COR-L47 (cell line): ENCODE measurements at places on chromosomes 3 and 15.

DNA sequence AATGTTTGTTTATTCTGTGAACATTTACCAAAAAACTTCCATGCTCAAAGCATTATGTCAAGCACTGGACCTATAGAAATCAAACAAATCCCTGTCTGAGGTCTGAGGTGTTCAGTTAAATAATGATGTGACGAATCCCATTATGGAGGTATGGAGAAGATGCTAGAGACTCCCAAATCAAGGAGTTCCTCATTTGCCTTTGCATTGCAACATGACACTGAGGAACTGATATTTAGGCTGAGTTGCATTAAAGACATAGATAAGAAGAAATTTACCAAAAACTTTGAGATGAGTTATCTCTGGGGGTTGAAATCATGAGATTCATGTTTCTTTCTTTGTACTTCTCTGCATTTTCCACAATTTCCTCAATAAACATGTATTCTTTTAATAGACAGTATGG is 16.0 kb downstream of the CD200 start:
- DNase-seq, result no peak

DNA sequence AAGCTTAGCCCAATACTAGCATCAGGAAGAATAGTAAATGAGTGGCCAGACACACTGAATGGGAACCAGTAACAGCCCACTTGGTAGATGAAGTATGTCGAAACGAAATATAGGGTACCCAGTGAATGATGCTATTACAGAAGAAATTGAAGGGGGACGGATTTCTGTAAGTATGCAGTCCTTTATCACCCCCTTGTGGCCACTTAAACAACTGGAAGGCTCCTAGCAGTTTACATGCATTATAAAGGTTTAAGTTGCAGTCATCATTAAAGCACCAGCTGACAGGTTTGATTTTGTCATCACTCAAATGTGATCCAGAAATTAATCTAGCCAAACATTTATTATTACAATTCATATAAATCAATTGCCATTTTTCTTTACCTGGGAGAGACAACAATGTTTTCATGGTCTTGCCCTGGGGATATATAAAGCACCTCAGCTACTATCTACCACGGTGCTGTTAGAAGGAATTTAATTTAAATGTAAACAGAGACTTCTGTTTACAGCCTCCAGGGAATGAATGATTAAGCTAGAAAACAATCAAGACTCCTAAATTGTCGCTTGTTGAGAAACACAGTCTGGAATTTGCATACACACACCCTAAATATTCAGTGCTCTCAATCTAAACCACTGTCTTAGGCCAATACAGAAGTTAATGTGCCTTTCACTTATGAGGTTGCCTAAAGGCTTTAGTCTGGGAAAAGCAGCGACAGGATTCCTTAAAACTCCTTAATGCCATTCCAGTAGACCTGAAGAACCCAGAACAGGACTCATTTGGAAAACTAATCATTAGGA is 7.8 kb downstream of the EIF1B start:
- DNase-seq, result peak; percentile 50

GRCh38 chr3:50472958-50473357 is 30.5 kb downstream of the CACNA2D2 start:
- DNase-seq, result no peak

DNA sequence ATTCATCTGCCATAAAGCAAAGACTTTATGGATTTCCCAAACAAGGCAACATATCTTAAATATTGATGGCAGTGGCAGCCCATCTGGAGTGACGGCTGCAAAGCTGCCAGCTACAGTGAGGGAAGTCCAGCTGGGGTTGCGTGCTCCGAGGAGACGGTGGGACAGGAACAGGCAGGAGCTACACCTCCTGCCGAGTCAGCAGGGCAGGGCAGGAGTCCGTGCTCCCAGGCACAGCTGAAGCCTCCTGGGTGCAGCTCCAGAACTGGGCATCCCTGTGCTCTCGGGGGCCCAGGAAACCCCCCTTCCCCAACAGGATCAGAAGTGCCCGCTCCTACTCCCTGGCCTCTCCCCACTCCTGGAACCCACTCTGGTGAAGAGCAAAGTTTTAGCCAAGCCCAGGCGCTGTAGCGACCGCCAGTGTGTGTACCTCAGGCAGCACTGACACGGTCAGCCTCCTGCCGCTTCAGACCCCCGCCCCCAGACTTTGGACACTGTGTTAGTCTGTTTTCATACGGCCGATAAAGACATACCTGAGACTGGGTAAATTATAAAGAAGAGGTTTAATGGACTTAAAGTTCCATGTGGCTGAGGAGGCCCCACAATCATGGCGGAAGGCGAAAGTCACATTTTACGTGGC is 556.4 kb upstream of the CCDC54 start:
- DNase-seq, result no peak

- no peak for DNase-seq
Observed at GRCh38 chr3:169387751-169388696, 275.5 kb downstream of the MECOM start.

DNA sequence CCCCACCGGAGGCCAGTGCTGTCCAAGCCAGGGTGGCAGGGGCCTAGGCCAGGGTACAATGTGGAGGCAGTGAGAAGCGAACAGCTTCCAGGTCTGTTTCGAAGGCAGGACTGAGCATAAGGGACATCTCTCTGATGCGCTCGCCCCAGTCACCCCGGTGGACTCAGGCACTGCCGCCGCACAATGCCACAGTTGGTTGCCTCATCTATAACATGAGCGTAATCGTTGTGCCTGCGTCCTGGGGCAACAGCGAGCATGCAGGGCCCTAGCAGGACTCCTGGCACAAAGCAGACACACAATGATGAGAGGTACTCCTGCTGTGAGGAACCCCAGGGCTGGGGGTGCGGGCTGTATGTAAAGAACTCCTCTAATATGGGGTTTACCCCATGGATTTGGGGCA is 14.1 kb downstream of the HRH1 start:
- no peak for DNase-seq

DNA sequence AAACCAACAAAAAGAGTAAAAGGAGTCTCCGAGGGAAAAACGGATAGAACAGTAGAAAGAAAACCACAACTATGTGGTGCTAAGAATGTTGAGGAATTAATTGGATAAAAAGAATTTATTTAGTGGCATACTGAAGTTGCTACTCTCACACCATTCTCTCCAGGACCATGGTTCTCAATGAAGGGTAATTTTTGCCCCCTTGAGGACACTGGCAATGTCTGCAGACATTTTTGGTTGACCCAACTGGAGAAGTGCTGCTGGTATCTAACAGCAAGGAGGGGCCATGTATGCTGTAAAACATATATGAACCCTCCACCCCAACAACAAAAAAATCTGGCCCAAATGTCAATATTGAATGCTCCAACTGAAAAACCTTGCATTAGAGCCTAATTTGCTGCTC is 85.9 kb upstream of the CSPG5 start:
- no peak for DNase-seq

GRCh38 chr3:89690646-89691045 is 583.2 kb downstream of the EPHA3 start:
- DNase-seq, result no peak

DNA sequence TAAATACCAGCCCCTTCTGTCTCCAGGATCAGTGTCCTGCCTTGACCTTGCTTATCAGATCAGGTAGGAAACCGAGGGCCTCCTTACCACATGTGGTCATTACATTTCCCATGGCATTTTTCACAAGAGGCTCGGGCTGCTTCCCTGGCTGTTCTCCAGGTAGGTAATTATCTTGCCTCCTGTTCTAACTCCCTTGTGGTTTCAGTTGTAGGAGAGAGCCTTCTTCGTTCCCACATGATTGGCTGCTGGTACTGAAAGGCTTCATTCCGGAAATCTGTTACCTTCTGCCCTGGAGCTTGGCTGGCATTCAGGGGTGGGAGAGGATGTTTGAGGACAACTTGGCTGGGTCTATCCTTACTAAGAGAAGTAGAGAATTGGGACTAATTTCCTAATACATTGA is 46.8 kb upstream of the RORA start:
- peak; percentile 86 for DNase-seq

GRCh38 chr3:147008886-147009285 is 397.5 kb downstream of the ZIC4 start:
- DNase-seq, result no peak

DNA sequence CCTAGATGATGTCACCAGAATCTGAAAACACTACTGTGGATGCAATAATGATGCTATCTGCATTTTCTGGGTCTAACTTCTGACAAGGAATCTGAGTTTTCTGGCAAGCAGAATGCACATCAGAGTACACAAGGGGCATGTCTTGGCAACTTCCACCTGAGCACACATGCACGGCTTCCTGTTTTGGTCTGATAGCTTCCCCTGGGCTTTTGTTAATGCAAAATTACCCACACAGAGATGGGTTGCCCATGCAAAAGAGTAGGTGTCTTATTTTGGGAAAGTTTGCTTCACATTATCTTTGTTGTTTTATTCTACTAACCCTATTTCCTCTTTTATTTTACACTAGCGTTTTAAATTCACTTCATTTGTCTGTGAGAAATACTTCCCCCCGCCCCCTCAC is 74.2 kb upstream of the SATB1 start:
- no peak for DNase-seq

GRCh38 chr3:179606534-179607085 is 2.0 kb downstream of the NDUFB5 start:
- no peak for DNase-seq

- no peak for DNase-seq
Observed at GRCh38 chr3:150015901-150016300, 45.2 kb upstream of the PFN2 start.

DNA sequence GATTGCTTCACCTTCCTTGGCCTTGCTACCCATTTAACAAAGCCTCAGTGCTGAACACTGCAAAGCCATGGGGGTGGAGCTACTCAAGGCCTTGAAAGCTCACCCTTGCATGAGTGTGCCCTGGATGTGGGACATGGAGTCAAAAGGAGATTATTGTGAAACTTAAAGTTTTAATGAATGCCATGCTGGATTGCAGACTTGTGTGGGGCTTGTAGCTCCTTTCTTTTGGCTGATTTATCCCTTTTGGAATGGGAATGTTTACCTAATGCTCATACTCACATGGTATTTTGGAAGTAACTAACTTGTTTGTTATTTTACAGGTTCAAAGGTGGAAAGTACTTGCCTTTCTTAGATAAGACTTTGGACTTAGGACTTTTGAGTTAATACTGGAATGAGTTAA is 538.5 kb upstream of the NECTIN3 start:
- no peak for DNase-seq

DNA sequence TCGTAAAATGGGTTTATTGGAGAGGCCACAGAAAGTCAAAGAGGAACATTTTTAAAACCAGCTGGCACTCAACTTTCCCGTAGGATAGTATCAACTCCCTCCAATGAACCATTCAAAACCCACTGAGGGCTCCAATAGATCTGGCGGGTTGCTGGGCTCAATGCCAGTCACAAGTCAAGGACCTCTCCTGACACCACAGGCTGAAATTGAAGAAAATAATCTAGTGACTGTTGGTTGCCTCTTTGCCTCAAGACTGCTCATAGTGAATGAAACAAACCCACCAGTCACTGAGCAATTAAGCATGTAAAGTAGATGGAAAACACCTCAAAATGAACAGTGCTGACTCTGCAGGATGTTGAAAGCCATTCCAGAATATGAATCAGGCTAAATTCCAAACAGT is 500.6 kb upstream of the AGTR1 start:
- no peak for DNase-seq

- no peak for DNase-seq
Observed at GRCh38 chr3:30655187-30655812, 48.9 kb downstream of the TGFBR2 start.

GRCh38 chr3:53161820-53162671 is 1.0 kb downstream of the PRKCD start:
- no peak for DNase-seq

DNA sequence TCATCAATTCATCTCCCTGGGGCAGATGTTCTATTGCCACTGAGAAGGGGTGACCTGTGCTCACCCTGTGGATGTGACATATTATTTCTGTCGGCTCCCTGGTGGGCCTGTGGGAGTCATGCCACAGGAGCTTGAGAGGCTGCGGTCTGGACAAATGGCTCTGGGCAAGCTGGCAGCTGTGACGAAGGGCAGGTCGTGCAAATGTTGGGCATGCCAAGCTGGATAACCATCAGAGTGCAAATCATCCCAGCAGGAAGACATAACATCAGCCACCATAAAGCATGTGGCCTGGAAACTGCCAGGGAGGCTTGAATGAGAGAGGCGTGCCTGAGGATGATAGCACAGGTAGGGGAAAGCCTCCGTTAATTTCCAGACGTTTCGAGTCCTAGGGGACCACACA is 45.3 kb upstream of the FAM3D start:
- DNase-seq, result peak; percentile 3

GRCh38 chr15:71325481-71325880 is 210.2 kb downstream of the THSD4 start:
- DNase-seq, result no peak

- DNase-seq, result no peak
Observed at GRCh38 chr15:32690941-32691688, 26.7 kb upstream of the GREM1 start.

- DNase-seq, result no peak
Observed at GRCh38 chr3:50003824-50004223, 63.9 kb downstream of the RBM6 start.

GRCh38 chr3:141286856-141287255 is 55.2 kb downstream of the PXYLP1 start:
- no peak for DNase-seq

DNA sequence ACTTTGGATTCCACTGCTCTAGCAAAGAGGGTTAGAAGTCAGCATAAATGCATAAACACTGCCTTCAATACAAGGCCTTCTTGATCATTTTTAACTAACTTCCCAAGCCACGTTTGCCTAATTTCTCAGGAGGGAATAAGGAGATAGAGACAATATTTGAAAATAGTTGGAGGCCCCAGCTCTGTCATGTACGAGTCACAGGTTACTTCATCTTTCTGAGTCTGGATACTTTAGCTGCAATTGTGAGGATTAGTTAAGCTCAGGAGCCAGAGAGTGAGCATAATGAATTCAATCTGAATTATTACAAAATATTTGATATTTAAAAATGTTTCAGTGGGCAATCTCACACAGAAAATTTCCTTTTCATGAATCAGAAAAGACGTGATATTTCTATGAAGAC is 298.9 kb downstream of the SHOX2 start:
- DNase-seq, result no peak

DNA sequence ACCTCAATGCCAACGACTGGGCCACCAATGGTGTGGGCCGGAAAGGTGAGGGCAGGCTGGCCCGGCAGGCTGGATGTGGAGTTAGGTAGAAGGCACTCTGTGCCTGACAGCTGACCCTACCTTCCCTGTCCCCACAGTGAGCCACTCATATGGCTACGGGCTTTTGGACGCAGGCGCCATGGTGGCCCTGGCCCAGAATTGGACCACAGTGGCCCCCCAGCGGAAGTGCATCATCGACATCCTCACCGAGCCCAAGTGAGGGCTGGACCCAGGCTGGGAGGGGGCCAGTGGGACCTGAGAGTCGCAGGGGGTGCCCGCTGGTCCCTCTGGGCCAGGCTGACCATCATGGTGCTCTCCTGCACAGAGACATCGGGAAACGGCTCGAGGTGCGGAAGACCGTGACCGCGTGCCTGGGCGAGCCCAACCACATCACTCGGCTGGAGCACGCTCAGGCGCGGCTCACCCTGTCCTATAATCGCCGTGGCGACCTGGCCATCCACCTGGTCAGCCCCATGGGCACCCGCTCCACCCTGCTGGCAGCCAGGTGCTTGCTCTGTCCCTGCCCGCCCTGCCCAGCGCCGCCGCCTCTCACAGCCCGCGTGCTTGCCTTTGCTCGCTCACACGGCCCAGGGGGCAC is 4.5 kb upstream of the FES start:
- DNase-seq, result no peak

- DNase-seq, result no peak
Observed at GRCh38 chr15:39438799-39439592, 141.9 kb upstream of the THBS1 start.
